ENCODE measurements at places on chromosomes 16 and 17. TPM values are rescaled to one million over a fixed set of nuclear protein-coding genes. Genes with fewer than 3 reads are reported as not detected.

The FBXW10 gene
- total RNA-seq = 1.1 TPM

The RGS9 gene
- 7.8 TPM for total RNA-seq

The MEFV gene
- not detected for total RNA-seq

The PPP1R9B gene
- total RNA-seq = 54.3 TPM

The LPO gene
- not detected for total RNA-seq

The GNG13 gene
- not detected for total RNA-seq

The WFIKKN1 gene
- 0.17 TPM for total RNA-seq

The RASD1 gene
- 0.63 TPM for total RNA-seq

All from A549 treated with RU486 at 1 μM for 4 hours (cell line).